Right kidney (tissue), 9 donors: ENCODE measurements at places on chromosomes 5 and 9.
A peak's percentile ranks its signal among the peaks of the same experiment; 100 is the strongest.

DNA sequence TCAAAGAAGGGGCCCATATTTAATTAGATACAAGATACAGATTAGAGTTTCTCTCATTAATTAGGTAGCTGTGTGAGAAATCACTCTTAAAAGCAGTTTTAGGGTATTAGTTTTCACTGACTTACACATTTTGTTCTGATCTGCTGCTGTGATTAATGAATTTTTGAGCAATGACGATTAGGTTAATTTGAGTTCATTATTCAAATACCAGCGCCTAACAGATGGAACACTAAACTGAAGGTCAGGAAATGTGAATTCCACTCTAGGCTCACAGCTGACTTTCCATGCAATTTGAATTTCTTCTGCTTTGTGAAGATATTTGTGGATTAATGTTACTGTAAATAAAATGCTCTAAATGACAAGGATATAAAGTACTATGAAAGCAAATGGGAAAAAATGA lies 380.6 kb downstream of the ADGRV1 start:
- DNase-seq, result peak; percentile 7

GRCh38 chr5:118249386-118249785 lies 739.0 kb downstream of the DTWD2 start:
- DNase-seq, result no peak

GRCh38 chr5:95063492-95063891 lies 221.4 kb downstream of the MCTP1 start:
- no peak for DNase-seq

GRCh38 chr5:144187699-144188294 lies 17.1 kb downstream of the KCTD16 start:
- no peak for DNase-seq

GRCh38 chr9:129143031-129143927 lies 32.1 kb downstream of the PTPA start:
- DNase-seq, result peak; percentile 83

- DNase-seq, result no peak
Observed at GRCh38 chr9:72353455-72354116, 11.4 kb downstream of the ZFAND5 start.

GRCh38 chr5:113246361-113246870 lies 188.4 kb downstream of the TSSK1B start:
- DNase-seq, result no peak

GRCh38 chr9:2257248-2257929 lies 242.2 kb downstream of the SMARCA2 start:
- DNase-seq, result no peak

- no peak for DNase-seq
Observed at GRCh38 chr5:27906931-27907601, 868.7 kb upstream of the CDH9 start.

DNA sequence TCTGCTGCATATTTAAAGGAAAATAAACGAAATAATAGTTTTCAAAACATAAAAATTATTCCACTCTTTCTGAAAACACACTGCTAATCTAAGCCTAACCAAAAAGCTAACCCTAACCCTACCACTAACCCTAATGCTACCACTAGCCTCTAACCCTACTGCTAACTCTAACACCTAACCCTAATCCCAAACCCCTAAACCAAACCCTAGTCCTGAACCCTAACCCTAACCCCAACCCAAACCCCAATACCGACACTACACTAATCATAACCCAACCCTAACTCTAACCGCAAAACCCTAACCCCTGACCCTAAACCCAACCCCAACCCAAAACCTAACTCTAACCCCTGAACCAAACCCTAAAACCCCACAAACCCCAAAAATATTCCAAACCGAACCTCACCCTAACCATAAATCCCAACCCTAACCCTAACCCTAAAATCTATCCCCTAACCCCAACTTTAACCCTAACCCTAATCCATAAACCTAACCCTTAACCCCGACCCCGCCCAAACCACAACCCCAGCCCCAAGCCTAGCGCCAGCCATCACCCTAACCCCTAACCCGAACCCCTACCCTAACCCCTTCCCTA lies 41.9 kb upstream of the PLEKHG4B start:
- DNase-seq, result no peak

GRCh38 chr5:31952067-31952466 lies 222.1 kb downstream of the GOLPH3 start:
- no peak for DNase-seq
